ENCODE measurements at places on chromosomes 1 and 21.

DNA sequence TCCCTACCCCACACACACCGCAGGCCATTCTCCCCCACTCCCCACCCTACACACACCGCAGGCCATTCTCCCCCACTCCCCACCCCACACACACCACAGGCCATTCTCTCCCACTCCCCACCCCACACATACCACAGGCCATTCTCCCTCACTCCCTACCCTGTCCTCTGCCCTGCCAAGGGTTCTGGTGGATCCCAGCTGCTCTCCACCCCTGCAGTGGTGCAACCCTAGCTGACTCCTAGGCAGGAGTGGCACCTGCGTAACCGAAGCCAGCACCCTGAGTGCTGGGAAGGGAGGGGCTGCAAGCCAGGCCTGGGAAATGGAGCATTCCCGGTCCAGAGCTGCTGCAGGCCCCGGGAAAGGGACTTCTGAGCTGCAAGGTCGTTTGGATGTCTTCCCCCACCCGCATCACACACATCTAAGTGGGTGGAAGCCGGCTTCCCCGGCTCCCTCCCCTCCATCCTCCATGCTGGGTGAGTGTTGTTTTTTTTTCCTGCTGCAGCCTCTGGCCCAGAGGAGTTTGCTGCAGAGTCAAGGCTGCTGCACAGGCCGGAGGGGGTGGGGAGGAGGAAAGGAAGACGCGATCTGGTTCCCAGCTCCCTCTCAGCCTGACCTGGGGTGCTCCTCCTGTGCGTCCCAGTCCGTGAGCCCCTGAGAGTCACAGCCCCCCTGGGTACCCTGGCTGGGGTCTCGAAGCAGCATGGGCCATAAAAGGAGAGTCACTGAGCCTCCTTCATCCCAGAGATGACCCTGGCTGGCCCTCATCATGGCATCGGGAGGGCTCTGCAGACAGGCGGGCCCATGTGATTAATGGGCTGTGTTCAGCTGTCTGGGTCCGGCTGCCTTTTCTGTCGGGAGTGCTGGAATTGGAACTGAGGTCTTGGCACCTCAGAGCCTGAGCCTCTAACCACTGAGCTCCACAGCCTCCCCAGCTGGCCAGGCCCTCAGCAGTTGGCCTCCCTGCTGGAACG, 16.1 kb downstream of the H6PD start:
- no peak for DNase-seq

DNA sequence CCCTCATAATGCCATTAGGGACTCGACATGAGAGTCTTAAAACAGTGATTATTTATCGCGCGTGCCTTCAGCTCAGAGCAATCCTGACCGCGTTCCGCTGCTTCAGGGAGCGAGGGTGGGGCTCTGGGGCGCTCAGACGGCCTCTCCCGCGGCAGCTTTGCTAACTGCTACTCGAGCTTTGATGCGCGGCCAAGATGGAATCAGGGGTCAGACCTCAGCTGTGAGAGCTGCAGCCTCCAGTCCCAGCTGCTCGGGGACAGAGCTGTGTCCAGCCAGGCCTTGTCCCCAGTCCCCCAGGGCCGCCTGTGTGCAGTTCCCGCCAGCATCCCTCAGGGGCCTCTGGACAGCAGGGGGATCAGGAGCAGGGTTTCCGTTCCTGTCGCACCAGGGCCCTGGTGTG, 104.6 kb upstream of the TTC34 start:
- DNase-seq = no peak

GRCh38 chr1:14949836-14950713, 203.5 kb upstream of the TMEM51 start:
- DNase-seq = no peak

DNA sequence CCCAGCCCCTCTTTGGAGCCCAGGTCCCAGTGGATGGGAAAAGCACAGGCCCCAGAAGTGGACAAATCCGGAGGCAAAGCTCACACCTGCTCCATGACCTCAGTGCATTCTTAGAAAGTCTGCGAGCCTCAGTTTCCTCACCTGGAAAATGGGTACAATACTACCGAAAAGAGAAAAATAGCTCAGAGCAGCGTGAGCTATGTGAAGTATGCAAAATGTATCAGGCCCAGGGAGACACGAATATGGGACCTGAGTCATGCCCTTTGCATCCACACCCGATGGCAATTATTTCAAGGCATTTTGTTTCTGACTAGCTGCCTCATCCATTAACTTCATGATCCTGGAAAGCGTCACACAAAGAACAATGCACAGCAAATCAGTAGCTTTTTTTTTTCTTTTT, 9.2 kb downstream of the ALDH4A1 start:
- DNase-seq = no peak

DNA sequence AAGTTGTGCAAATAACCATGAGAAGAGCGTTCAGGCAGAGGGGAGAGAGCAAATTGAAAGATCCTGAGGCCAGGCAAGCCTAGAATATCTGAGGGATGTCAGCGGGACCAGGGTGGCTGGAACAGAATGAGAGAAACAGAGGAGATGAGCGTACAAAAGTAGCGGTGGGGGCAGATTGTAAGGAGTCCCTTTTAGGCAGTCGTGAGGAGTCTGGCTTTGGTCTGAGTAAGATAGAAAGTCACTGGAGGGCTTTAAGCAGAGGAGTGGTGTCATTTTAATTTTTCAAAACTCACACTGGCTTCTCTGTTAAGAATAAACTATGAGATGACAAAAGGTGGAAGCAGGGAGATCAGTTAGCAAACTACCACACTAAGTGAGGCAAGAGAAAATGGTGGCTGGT, 24.2 kb downstream of the ATP5PF start:
- DNase-seq = no peak

DNA sequence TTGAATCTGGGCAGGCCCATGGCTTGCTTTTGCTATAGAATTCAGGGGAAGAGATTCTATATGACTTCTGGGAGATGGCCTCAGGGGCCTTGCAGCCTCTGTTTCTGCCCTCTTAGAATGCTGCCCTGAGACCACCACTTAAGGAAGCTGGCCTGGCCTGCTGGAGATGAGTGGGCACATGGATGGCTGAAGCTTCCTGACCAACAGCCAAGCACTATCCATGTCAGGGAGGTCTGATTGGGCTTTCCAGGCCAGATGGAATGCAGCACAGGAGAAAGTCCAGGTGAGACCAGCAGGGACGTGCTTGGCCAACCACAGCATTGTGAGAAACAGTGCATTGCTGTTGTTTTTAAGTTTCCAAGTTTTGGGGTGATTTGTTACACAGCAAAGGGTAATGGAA, 308.1 kb downstream of the PTPRU start:
- DNase-seq = no peak

DNA sequence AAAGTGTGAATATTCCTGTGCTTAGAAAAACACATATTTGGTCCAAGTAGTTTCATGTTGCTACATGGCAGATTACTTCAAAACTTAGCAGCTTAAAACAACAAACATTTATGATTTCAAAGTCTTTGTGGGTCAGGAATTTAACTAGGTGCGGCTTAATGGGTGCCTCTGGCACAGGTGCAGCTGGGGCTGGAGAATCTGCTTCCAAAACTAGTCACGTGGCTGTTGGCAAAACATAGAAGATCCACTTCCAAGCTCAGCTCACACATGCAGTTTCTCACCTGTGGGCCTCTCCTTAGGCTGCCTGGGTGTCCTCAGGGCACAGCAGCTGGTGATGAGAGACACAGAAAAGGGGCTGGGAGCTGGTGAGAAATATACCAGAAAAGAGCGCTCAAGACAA, 263.4 kb downstream of the TTLL7 start:
- no peak for DNase-seq

- DNase-seq = no peak
Observed at GRCh38 chr1:11248169-11248568, 14.2 kb downstream of the MTOR start.

DNA sequence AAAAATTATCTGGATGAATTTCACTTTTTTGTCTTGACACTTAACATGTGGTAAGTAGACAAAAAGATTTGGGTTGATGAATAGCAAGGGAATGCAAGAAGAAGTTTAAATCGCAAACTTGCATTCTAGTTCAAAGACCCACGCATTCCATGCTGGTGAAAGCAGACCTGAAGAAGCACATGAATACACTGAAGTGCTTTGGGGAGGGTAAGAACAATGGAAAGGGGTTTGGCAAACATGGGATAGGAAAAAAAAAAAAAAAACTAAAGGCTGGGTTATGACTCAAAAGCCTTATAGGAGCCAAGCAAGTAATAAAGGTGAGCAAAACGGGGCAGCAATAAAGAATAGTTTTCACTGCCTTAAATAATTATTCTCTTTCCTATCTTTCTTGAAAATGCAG, 450.2 kb downstream of the LMO4 start:
- no peak for DNase-seq

GRCh38 chr1:248841702-248842395, 3.8 kb downstream of the ZNF672 start:
- DNase-seq = no peak

DNA sequence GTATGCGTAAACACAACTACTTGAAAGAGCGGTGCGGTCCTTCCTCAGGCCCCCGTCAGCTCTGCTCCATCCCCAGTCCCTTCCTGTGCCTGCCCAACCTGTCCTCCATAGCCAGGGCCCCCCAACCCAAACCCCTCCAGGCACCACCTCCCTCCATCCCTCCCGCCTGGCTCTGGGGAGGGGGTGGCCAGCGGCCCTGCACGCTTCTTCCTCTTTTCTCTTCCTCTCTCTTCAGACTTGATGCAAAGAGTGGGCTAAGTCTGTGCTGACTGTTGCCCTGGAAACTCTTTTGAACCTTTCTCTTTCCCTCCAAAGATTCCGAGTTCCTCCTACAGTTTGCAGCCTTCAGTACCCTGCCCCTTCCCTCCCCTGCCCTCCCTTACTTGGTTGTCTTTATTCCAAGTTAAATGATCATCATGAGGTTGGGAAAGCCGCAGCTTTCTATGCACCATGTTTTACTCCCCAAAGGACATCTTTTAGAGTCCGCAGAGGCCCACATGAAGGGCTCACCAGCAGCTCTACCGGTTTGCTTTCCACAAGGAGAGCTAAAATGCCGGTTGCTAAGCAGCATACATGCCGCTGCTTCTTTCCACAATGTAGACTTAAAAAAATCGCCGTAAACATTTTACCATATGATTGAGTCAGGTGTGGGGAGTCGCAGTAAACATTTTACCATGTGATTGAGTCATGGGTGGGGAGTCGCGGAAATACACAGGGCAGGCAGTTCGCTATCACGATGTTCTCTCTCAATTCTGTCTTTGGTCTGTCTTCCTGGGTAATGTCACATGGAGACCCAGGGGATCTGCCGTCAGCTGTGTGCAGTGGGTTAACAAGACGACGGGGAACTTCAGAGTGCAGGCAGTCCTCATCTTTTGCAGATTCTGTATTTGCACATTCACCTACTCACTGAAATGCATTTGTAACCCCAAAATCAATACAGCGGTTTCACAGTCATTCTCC, 525.3 kb downstream of the KIF26B start:
- DNase-seq = no peak
